Transverse colon (tissue), 4 donors: ENCODE measurements at places on chromosomes 2 and 18. TPM values are rescaled to one million over a fixed set of nuclear protein-coding genes. Genes with fewer than 3 reads are reported as not detected.

GCFC2 gene
- total RNA-seq = 18.2 TPM

- no peaks in the 10 kb centered on the region for H3K36me3 ChIP-seq
- no peak overlapping the region for H3K4me3 ChIP-seq
- H3K4me1 ChIP-seq = peaks cover 19% of the 10 kb centered on the region
- H3K27ac ChIP-seq = no peak overlapping the region
- H3K27me3 ChIP-seq = no peaks in the 10 kb centered on the region
- DNase-seq = no peak
Observed at GRCh38 chr2:177171418-177171865, 41.2 kb upstream of the HNRNPA3 start.

DNA sequence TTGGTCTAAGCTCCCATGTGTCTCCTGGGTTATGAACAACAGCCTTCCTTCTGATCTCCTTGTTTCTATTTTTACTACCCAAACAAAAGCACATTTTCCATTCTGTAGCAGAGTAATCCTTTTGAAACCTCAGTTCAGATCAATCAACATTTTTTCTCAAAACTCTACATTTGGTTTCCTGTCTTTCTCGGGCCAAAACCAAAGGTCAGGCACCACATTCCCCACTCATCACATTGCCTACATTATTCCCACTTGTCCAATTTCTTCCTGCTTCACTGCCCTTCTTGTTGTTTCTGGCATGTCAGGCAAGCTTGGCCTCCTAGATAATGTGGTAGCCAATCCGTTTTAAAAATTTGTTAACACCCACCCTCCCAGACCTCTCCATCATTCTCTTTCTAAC lies 196.8 kb downstream of the PPP1R1C start:
- no peak overlapping the region for H3K4me3 ChIP-seq
- H3K4me1 ChIP-seq = no peaks in the 10 kb centered on the region
- H3K36me3 ChIP-seq = no peaks in the 10 kb centered on the region
- DNase-seq = no peak
- no peak overlapping the region for H3K27ac ChIP-seq
- no peaks in the 10 kb centered on the region for H3K27me3 ChIP-seq

- no peak overlapping the region for H3K27ac ChIP-seq
- H3K4me3 ChIP-seq = no peak overlapping the region
- DNase-seq = no peak
- H3K4me1 ChIP-seq = no peaks in the 10 kb centered on the region
- no peaks in the 10 kb centered on the region for H3K36me3 ChIP-seq
Observed at GRCh38 chr2:238379096-238379810, 47.5 kb upstream of the ASB1 start.

NOSTRIN gene
- 44.5 TPM for total RNA-seq

GRCh38 chr2:176415174-176415895 lies 146.1 kb downstream of the MTX2 start:
- no peaks in the 10 kb centered on the region for H3K36me3 ChIP-seq
- H3K27me3 ChIP-seq = no peaks in the 10 kb centered on the region
- H3K27ac ChIP-seq = no peak overlapping the region
- no peak overlapping the region for H3K4me3 ChIP-seq

ELOA2 gene
- not detected for total RNA-seq

DNA sequence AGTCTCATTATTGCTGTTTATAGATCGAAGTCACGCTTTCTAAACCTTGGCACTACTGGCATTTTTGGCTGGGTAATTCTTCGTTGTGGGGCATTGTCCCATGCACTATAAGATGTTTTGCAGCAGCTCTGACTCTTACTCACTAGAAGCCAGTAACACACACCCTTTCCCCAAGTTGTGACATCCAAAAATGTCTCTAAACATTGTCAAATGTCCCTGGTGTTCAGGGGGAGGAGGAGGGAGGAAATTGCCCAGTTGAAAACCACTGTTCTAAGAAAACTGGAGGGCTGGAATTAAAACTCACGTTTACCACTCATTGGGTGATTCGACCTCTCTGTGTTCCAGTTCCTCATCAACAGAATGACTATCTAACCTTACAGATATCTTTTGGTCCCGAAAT lies 115.7 kb upstream of the KLF7 start:
- H3K4me1 ChIP-seq = peaks cover 11% of the 10 kb centered on the region
- H3K36me3 ChIP-seq = no peaks in the 10 kb centered on the region
- no peak for DNase-seq
- no peak overlapping the region for H3K27ac ChIP-seq

KYNU gene
- not detected for total RNA-seq

SERPINB10 gene
- total RNA-seq = not detected

IDH1 gene
- total RNA-seq = 47.9 TPM

- no peak overlapping the region for H3K27ac ChIP-seq
- no peaks in the 10 kb centered on the region for H3K4me1 ChIP-seq
- no peak overlapping the region for H3K4me3 ChIP-seq
- no peaks in the 10 kb centered on the region for H3K27me3 ChIP-seq
- no peak for DNase-seq
- no peaks in the 10 kb centered on the region for H3K36me3 ChIP-seq
Observed at GRCh38 chr2:71538656-71539265, 85.4 kb downstream of the DYSF start.
